ENCODE measurements at places on chromosomes 7 and 10.

DNA sequence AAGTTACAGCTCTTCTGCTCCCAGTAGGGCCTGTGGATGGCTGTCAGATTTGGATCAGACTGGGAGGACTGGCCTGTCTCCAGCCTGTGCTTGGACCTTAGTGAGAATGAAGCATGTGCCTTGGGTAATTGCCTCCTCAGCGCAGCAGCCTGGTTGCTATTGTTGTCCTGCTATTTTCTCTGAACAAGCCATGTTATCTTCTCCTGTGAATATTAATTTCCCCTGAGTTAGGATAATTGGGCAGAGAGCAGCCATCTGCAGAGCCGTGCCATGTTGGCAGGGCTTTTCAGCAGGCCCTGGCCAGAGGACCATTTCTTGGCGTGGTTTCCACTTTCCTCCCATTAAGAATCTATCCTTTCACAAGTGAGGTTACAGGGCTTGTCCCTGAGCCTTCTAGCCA lies 497.3 kb downstream of the SORCS3 start:
- DNase-seq, result no peak

DNA sequence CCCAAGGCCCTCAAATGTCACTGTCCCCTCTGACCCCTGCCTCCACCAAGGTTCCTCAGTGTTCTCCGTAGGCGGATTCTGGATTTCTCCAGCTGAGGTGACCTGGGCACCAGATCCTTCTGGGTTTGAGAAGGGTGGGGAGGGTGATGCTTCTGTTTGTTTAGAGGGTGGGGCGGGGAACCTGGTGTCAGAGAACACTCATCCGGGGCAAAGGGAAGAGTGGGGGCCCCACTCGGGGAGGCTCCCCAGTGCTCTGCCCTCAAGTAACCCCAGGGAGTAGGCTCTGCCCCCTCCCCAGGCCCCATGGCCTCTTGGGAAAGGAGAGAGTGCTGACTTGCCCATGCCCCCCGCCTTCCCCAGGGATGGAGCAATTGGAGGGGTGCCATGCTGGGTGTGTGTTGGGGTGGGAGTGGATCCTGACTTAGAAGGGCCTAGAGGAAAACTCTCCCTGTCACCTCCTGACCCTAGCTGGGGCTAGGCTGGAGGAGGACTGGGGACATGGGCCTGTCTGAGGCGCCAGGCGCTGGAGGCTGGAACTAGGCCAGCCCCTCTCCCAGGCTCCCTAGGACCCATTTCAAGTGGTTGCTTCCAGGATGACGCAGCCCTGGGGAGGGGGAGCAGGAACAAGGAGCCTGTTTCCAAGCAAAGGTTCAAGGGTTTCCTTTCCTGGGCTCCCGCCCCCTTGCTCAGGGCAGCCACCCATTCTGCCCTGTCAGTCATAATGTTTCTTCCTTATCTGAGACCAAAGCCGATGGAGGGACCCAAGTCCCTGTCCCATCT lies 27.9 kb downstream of the KAZALD1 start:
- no peak for DNase-seq

- DNase-seq, result no peak
Observed at GRCh38 chr10:25288181-25288580, 113.4 kb downstream of the GPR158 start.

- no peak for DNase-seq
Observed at GRCh38 chr7:1117321-1117928, 29.5 kb downstream of the GPER1 start.

DNA sequence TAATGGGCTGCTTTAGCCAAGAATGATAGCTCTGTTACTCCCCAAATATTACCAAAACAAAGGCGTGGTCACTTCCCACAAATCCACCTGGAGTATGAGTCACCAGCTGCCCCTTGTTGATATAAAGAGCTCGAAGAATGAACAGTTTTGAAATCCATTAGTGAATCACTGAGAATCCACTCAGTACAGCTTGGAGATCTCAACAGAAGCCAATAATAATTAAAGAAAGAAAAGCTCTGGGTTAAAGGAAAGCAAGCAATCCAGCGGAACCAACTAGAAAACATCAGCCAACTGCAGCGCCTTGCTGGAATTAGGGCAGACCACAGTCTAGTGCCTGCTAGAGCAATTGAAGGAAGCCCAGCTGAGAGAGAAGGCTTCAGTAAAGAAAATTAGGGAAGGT lies 576.0 kb upstream of the C7orf33 start:
- DNase-seq, result no peak

DNA sequence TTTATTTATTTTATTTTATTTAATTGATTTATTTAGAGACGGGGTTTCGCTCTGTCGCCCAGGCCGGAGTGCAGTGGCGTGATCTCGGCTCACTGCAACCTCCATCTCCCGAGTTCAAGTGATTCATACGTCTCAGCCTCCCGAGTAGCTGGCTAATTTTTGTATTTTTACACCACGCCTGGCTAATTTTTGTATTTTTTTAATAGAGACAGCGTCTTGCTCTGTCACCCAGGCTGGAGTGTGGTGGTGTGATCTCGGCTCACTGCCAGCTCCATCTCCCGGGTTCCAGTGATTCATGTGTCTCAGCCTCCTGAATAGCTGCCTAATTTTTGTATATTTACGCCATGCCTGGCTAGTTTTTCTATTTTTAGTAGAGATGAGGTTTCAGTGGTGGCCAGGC lies 34.2 kb downstream of the AP5Z1 start:
- peak; percentile 57 for DNase-seq

GRCh38 chr10:79046326-79046725 lies 22.4 kb upstream of the ZMIZ1 start:
- DNase-seq, result no peak

DNA sequence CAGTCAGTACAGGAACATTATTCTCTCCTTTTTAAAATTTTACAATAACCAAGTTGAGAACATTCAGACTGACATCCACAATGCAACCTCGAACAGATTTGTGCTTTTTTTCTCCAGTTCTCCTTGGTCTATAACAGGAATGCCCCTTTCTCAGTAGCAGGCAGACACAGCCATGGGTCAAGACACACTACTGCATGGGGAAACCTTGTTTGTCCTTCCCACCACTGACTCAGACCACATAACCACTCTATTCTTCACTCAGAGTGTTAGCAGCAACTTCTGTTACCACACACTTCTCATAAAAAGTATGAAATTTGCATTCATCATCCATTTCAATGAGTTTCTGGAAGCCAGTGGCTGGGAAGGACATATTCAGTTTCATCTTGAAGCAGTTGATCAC lies 421.7 kb downstream of the ADRA2A start:
- DNase-seq, result no peak
